ENCODE measurements at places on chromosomes 12 and 14.

GRCh38 chr12:56941299-56942017 is 7.2 kb upstream of the SDR9C7 start:
- DNase-seq = no peak

- DNase-seq = no peak
These were observed 65.6 kb upstream of the YARS2 start for GRCh38 chr12:32821293-32821692.

- no peak for DNase-seq
These were observed 14.7 kb upstream of the ENDOU start for GRCh38 chr12:47739979-47740378.

GRCh38 chr12:25816637-25817036 is 141.8 kb upstream of the RASSF8 start:
- no peak for DNase-seq

DNA sequence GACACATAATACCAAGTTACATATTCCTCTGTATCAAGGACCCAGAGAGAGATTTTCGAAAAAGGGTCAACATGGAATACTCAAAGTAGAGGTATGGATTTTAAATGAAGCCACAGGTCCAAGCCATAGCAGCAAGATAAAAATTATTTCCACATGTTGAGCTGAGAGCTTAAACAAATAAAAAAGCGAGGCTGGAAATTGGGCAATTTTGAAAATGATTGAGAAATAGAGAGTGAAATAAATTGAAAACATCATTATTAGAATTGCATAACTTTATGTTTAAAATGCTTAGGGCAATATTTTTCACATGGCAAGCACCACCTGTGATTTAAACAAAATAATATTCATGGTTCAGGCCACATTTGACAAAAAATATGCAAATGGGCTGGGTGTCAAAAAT is 1251.0 kb upstream of the USP15 start:
- no peak for DNase-seq
